ENCODE measurements at places on chromosomes 7 and 10. TPM values are rescaled to one million over a fixed set of nuclear protein-coding genes. Genes with fewer than 3 reads are reported as not detected.

Gene PPA1
- total RNA-seq: 114 TPM

Gene FRG2B
- not detected for total RNA-seq

Gene MPP7
- total RNA-seq: 7.8 TPM

Gene ABCB1
- 21.0 TPM for total RNA-seq

Gene PTN
- total RNA-seq: 5.6 TPM

Gene TMEM176A
- total RNA-seq: 69.7 TPM

Gene OR2A12
- total RNA-seq: not detected
